ENCODE measurements at places on chromosomes 7 and 10.

GRCh38 chr10:92238054-92238585, 52.8 kb downstream of the CPEB3 start:
- no peak for DNase-seq

- DNase-seq: no peak
Measured at GRCh38 chr7:2542011-2542915, 13.1 kb downstream of the BRAT1 start.

DNA sequence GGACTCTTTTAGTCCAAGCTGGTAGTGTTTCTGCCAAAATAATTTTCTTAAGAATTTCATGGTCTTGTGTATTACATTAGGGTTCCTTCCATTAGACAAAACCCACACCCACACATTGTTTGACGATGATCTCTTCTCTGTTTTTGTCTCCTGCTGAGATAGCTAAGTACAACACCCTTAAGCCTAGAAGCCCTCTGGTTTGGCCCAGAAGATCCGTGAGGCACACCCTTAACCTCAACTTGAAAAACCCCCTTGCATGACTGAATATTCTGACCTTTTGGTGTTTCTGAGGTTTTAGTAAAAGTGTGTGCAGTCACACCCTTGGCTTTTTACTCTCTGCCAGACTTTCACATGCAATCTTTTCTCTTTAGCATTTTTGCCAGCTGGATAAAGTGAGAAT, 29.3 kb upstream of the ERCC6 start:
- no peak for DNase-seq

GRCh38 chr10:114681542-114681941, 23.5 kb upstream of the ABLIM1 start:
- no peak for DNase-seq

- peak; percentile 82 for DNase-seq
Measured at GRCh38 chr10:110361800-110362456, 57.2 kb upstream of the SMNDC1 start.

DNA sequence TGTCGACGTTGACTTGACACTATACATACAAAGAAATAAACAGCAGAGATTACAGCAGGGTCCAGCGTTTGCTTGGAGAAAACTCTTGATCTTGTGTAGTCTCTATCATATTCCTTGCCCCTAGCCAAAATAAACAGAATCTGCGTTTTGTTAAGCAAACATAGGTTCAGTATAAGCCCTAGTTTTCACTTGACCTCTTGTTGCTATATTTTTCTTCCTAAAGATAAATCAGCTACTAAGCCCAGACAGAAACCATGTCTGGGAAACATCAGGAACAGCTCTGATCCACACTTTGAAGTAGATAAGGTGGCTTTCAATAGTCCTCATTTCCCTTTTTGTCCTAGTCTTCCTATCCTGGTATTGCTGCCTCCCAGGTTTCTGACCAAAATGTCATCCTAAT, 328.2 kb upstream of the MAGI2 start:
- DNase-seq: no peak

GRCh38 chr7:65390588-65390987, 16.9 kb downstream of the ZNF92 start:
- DNase-seq: no peak

- DNase-seq: no peak
Measured at GRCh38 chr7:100639995-100640516, 1.3 kb downstream of the TFR2 start.

DNA sequence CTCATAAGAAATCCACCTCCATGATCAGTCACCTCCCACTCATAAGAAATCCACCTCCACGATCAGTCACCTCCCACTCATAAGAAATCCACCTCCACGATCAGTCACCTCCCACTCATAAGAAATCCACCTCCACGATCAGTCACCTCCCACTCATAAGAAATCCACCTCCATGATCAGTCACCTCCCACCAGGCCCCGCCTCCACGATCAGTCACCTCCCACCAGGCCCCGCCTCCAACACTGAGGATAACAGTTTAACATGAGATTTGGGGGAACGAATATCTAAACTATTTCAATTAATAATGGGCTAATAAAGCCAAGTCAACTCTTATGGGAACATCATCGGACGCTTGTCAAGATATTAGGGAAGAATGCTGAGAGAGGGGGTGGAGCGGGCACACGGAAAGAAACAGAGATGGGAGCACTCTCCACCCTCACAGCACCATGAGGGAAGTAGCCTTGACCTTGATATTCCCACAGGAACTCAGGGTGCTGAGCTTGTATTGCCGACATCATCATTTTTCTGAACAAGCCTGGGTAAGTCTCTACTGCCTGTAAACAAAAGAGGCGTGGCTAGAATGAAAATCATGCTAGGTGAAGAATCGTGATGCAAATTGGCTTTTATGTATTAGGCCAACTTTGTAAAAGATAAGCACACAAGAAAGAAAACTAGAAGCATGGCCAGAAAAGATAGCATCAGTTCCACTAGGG, 303.5 kb upstream of the KLF6 start:
- no peak for DNase-seq

GRCh38 chr7:40697653-40698052, 562.8 kb downstream of the SUGCT start:
- DNase-seq: no peak

GRCh38 chr7:40001649-40002048, 51.6 kb downstream of the CDK13 start:
- no peak for DNase-seq

DNA sequence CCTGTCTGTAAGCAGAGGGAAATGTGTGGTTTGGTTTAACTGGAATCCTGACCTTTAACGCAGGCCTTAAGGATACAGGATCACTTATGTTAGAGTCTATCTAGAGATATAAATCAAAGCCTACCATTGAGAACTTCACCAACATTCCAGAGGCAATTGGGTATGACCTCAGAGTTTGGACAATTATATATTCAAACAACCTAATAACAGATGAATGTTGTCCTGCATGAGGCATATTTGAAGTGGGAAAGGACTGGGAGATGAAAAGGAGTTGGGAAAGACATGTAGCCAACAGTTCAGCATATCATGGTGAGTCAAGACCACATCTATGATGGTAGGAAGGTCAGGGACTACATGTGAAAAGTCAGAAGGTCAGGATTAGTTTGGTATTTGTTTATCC, 274.2 kb downstream of the DOCK4 start:
- no peak for DNase-seq

DNA sequence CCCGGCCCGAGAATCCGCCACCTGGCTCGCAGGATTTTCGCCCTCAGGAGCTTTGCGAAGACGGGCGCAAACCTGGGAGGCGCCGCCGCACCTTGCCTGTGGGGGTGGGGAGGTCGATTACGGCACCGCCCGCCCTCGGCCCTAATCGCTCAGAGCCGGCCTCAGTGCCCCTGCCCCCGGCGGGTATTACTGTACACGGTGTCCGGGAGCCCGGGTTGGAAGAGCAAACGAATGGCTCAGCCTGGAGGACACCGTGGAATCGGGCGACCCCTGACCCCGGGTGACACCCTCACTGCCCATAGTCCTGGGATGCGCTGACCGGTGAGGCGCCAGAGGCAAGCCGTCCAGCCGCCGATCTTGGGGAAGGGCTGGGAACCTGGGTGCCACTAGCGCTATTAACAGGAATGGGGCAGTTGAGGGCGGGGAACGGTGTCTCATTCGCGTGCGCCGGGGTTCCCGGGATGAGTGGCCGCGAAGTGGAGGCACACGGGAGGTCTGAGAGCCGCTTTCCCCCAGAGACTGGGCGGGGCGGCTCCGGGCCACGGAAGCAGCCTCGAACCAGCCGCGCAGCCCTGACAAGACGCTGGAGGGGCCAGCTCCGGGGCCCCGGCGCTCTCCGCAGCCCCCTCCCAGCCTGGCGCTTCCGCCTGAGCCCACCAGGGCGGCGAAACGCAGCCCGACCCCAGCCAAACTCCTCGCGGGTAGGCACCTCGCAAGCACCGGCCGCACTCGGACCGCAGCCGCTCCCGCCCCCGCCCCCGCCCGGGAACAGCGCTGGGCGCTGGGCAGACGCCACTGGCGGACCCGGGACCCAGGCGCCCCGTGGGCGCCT, 167.5 kb downstream of the NRF1 start:
- DNase-seq: no peak

DNA sequence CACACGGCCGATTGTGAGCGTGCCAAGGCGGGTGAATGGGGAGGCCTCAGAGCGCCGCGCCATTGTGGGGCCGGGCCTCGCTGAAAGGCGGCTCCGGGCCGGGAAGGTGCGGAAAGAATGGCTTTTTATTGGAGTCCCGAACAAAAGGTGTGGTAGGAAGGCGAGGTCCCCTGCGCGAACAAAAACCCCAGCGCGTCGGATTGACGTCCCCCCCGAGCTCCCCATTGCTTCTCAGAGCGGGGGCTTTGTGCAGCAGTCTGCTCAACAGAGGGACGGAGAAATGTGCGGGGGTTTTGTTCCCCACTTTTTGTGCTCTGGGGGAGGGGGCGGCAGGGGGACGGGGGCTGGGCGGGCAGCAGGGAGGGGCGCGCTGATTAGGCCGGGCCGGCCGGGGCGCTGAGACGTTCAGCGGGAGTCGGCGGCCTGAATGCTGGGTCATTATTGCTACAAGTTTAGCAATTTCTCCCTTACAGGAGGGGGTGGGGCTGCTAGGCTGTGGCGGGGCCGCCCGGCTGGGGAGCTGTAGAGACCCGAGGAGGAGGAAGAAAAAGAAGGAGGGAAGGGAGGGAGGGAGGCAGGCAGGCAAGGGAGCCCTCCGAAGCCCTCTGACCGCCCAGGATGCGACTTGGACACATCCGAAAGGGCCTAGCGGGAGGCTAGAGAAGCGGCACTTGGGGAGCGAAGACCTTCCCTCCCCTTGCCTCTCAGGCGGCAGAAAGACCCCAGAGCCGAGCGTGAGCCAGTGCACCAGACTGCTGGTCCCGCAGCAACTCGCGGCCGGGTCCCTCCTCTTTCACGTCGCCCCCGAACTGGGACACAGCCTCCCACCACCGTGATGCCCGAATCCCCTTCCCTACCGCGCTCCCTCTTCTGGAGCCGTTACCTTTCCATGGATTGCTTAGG, 4.6 kb downstream of the NKX2-3 start:
- no peak for DNase-seq

DNA sequence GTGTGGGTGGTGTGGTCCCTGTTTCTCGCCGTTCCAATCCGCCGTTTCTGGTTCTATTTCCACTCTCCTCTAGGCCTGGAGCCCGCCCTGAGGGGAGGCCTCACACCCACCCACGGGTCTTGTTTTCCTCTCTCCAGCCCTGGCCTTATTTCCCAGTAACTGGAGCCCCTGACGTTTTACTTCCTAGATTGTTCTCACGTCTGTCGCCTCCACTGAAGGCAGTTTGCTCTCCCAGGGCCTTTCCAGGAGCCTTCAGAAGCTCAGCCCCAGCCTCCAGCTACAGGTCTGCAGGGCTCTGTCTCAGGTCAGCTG, 30.6 kb downstream of the CFAP46 start:
- no peak for DNase-seq

- DNase-seq: no peak
Measured at GRCh38 chr10:77175631-77176222, 461.9 kb downstream of the KCNMA1 start.

DNA sequence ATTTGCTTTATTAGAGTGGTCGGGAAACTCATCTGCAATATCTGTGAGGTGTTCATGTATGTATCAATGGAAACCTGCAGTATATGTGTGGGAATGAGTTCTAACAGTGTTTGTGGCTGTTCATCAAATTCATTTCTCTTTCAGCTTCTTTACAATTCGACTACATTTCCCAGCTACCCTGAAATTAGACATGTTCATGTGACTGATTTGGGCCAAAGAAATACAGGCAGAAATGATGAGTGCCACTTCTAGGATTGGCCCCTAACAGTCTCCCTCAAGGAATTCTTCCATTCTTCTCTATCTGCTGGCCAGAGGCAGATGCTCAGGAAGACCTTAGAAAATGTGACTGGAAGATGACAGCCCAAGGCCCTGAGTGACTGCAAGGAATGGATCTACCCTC, 114.8 kb upstream of the WAC start:
- DNase-seq: no peak

Measured in activated CD4-positive, alpha-beta T cell treated with anti-CD3 and anti-CD28 coated beads, Interleukin-2, Interleukin-4, amounts not matched to agents 100 ng/mL and 50 ng/mL, durations not matched to agents 16 hours and 8 hours (primary cell).